ENCODE measurements at places on chromosomes 12 and 14. TPM values are rescaled to one million over a fixed set of nuclear protein-coding genes. Genes with fewer than 3 reads are reported as not detected.
A peak's percentile ranks its signal among the peaks of the same experiment; 100 is the strongest.

Gene KANSL2
- total RNA-seq = 41.6 TPM

Gene ZBTB42
- 4.4 TPM for total RNA-seq

Gene IFI27
- total RNA-seq = 3.8 TPM

Gene EEF1AKMT3
- total RNA-seq = 5.0 TPM

Gene SNRNP35
- 12.4 TPM for total RNA-seq

Gene CHST11
- 10.1 TPM for total RNA-seq

GRCh38 chr12:62305778-62306177 is 45.6 kb downstream of the USP15 start:
- no peak for DNase-seq

- no peak for DNase-seq
Observed at GRCh38 chr12:129909051-129910020, 5.5 kb upstream of the TMEM132D start.

DNA sequence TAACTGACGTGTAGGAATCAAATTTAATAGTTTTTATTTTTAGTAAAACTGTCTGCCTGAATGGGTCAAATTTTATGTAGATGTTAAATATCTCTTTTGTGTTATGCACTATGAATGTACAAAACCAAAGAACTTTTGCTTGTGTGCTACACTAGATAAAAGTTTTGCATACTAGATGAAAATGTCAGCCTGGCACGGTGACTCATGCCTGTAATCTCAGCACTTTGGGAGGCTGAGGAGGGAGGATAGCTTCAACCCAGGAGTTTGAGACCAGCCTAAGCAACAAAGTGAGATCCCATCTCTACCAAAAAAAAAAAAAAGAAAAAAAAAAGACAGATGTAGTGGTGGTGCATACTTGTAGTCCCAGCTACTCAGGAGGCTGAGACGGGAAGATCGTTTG is 11.1 kb downstream of the AEBP2 start:
- no peak for DNase-seq

DNA sequence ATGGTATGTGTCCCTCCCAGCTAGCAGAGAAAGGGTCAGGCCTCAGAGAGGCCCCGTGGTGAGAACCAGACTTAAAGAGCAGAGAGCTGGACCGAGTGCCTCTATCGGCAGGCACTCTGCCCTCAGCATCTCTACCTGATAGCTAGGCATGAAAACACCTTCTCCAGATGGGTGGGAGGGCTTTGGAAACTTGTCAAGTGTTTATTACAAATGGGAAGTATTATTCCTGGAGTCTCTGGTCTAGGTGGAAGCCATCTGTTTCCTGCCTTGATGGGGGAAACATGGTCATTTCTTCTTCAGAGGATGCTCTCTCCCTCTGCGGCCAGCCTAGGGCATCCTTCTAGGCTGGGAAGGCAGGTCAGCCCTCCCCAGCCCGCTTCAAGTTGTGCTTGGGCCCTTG is 2.3 kb downstream of the TMEM63C start:
- DNase-seq = no peak

DNA sequence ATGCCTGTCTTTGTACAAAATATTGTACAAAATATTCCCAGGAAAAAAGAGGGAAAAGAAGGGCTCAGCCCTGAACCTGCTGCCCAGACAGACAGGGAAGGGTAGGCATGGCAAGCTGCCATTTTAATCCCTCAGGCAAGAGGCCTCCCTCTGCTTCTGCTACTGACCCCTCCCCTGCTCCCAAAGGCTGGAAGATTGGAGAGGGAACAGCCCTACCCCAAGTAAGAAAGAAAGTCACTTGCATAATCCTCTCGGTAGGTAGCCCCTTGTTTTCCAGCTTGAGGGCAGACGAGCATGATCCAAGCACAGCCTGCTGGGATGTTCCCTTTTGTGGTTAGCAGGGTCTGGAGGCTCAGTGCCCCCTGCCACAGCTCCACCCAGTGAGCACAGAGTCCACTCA is 20.7 kb downstream of the ADCY6 start:
- no peak for DNase-seq

- DNase-seq = no peak
Observed at GRCh38 chr14:45633220-45633984, 380.4 kb upstream of the MIS18BP1 start.

GRCh38 chr14:69117020-69117767 is 35.7 kb downstream of the DCAF5 start:
- no peak for DNase-seq

- no peak for DNase-seq
Observed at GRCh38 chr12:29051221-29051620, 97.9 kb upstream of the FAR2 start.

DNA sequence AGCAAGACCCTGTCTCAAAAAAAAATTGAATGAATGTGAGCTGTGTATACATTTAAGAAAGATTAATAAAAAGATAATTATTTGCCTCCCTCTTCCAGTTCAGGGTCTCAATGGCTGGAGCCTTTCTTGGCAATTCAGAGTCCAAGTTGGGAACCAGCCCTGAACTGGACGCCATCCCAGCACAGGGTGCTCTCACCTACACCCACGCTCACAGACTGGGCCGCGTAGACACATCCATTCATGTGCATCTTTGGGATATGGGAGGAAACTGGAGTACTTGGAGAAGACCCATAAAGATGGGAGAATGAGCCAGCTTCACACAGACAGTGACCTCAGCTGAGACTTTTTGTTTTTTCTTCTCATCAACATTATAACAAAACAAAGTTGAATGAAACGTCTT is 6.5 kb downstream of the MAPK1IP1L start:
- no peak for DNase-seq

DNA sequence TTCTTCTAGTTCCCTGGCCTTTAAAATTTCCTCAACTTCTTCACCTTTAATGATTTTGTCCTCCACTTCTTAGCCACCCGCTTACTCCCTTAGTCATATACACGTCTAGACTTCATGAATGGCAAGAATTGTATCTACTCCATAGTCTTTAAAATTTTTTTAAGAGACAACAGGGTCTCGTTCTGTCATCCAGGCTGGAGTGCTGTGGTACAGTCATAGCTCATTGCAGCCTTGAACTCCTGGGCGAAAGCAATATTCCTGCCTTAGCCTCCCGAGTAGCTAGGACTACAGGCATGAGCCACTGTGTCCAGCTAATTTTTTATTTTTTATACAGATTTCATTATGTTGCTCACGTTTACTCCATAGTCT is 47.9 kb downstream of the BBS10 start:
- DNase-seq = no peak

DNA sequence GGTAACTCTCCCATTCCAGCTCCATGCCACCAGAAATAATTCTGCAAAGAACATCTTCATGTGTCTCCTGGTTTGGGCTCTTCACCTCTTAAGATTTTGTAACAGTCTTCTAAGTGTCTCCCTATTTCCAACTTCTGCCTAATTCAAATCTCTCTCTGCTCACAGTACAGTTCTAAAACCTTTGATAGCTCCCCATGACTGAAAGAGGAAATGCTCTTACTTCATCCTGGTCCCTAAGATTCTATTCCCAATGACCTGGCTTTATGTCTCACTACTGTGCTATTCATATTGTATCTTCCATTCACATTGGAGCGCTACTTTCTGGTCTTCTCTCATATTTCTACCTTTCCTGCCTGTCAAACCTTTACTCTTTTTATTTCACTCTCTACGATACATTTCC is 1.6 kb downstream of the AMN1 start:
- DNase-seq = no peak

- peak; percentile 85 for DNase-seq
Observed at GRCh38 chr12:65494537-65494936, 216.1 kb downstream of the MSRB3 start.

- no peak for DNase-seq
Observed at GRCh38 chr12:121927813-121928212, 9.4 kb downstream of the CFAP251 start.

DNA sequence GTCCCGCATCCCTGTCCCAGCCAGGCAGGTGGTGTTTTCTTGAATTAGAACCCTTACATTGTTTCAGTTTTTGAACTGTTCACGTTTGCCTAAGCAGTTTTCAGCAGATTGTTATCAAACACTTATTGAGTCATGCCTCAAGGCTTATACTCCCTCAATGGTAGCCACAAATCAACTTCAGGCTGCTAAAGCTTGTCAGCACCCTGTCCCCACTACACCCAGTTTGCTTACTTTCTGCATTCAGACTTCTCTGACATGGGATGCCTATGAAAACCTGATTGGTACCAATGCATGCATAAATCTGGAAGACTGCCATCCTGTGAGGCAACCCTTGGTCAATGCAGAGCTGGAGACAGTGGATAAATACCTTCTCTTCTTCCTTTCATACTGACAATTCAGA is 225.4 kb downstream of the BTG1 start:
- DNase-seq = no peak

DNA sequence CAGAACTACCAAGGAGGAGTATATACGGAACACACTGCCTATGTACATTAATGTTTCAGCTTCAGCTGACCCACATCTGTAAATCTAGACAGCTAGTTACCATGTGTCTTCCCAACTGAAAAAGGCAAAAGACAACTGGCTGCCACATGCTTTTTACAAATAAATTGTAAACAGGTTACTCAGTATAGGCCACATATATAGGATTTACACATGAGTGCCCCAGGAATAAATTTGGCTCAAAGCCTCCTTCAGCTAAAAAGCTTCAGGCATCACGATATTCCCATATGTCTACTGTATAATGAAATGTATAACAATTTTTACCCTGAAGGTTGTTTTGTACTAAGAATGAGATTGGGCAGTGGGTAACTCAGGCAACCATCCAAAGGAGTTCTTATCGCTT is 175.9 kb upstream of the BMP4 start:
- DNase-seq = no peak

DNA sequence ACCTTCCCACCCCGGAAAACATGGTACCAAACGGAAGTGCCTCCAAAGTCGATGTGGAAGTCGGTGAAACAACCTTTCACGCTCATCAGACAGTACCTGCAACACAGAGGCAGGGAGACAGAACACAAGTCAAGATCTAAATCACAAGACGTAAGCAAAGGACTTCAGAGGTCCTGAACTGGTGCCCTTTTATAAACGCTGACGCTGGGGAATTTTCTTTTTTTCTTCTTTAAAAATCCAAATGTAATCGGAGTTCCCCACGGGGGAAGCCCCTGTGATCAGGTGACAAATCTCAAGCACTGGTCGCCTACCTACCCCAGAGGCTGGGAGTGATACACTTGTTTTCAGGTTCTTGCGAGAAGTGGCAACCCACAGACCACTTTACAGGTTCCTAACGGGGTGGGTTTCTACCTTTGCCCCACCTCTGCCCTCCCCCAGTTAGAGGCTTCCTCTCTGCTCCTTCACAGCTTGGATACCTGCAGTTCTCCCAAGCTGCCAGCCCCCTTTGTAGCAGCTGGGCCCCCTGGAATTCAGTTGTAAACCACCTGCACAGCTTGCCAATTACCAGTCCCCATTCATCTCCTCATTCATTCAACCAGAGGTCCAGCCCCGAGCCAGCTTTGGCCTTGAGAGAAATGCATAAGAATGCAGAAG is 46.2 kb downstream of the KDM2B start:
- no peak for DNase-seq

DNA sequence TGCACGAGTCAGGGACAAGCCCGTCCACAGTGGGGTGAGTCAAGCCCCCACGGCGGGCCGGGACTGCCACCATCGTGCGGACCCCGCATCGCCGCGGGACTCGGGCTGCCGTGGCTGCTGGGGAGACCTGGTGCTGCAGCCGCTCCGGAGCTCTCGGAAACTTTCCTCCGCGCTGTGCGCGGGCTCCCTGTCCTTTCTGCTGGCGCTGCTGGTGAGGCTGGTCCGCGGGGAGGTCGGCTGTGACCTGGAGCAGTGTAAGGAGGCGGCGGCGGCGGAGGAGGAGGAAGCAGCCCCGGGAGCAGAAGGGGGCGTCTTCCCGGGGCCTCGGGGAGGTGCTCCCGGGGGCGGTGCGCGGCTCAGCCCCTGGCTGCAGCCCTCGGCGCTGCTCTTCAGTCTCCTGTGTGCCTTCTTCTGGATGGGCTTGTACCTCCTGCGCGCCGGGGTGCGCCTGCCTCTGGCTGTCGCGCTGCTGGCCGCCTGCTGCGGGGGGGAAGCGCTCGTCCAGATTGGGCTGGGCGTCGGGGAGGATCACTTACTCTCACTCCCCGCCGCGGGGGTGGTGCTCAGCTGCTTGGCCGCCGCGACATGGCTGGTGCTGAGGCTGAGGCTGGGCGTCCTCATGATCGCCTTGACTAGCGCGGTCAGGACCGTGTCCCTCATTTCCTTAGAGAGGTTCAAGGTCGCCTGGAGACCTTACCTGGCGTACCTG is 1.1 kb downstream of the PDE3A start:
- DNase-seq = no peak

- DNase-seq = no peak
Observed at GRCh38 chr14:84477996-84478395, 1051.9 kb upstream of the FLRT2 start.

DNA sequence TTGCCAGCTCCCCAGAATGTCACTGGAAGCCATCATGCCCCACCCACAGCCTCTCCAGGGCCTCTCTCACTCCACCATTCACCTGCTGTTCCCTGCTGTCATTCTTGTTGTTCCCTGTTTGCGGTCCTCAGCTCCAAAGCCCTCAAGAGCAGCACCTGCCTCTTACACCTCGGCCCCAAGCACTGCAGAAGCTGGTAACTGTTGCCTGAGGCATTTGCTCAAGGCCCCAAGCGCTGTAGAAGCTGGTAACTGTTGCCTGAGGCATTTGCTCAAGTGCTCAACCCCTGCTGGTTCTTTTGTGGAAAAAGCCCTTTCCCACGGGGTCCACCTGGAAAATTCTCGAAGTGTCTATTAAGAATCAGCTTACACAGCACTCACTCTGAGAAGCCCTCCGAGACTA is 78.0 kb downstream of the ARL6IP4 start:
- no peak for DNase-seq

DNA sequence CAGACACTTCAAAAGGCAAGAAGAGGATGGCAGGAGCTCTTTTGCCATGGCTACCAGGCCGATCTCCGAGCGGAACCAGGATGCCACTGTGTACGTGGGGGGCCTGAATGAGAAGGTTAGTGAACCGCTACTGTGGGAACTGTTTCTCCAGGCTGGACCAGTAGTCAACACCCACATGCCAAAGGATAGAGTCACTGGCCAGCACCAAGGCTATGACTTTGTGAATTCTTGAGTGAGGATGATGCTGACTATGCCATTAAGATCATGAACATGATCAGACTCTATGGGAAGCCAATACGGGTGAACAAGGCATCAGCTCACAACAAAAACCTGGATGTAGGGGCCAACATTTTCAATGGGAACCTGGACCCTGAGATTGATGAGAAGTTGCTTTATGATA is 9.8 kb downstream of the GARIN2 start:
- no peak for DNase-seq

All from HCT116 (cell line).